ENCODE measurements at places on chromosomes 1 and 21.

DNA sequence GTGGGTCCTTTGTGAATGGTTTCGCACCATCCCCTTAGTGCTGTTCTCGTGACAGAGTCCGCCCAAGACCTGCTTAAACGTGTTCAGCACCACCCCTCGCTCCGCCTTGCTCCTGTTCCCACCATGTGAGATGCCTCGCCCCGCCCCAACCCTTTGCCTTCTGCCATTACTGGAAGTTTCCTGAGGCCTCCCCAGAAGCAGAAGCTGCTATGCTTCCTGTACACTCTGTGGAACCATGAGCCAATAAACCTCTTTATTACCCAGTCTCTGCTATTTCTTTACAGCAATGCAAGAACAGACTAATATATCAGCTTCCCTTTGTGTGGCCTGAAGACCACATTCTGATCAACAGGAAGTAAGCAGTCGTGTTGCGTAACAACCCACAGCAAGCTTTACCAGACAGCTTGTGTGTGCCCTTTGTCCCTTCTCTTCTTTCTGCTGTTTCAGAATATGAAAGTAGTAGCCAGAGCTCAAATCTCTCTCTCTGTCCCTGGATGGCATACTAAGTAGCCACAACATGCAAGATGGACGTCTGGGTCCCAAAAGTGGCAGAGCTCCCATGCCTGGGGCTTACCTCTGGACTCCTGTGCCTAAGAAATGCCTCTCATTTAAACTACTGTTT is 14.1 kb downstream of the HENMT1 start:
- peak; percentile 77 for DNase-seq

GRCh38 chr1:60952612-60953111 is 129.7 kb upstream of the NFIA start:
- no peak for DNase-seq

DNA sequence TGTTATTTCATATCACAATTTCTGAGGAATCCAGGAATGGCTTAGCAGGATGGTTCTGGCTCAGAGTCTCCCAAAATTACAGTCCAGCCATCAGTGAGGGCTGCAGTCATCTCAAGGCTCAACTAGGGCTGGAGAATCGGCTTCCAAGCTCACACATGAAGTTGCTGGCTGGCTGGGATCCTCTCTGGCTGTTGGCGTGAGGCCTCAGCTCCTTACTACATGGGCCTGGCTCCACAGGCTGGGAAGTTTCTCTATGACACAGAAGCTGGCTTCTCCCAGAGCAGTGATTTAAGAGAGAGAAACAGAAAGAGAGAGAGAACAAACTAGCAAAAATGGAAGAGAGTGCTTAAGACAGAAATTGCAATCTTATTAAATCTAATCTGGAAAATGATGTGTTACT is 38.8 kb upstream of the RGS8 start:
- DNase-seq = no peak

DNA sequence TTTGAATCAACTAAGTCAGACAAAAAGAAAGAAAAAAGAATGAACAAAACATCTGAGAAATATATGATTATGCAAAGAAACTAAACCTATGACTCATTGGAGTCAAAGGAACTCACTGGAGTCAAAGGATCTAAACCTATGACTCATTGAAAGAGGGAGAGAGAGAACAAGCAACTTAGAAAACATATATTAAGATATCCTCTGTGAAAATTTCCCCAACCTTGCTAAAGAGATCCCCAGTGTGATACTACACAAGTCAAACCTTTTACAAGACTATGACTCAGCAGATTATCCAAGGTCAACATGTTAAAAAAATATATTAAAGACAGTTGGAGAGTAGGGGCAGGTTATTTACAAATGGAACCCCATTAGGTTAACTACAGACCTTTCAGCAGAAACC is 1538.3 kb downstream of the NCAM2 start:
- no peak for DNase-seq

- DNase-seq = no peak
Measured at GRCh38 chr1:38745476-38746401, 113.8 kb downstream of the RRAGC start.

GRCh38 chr1:209343511-209343910 is 240.0 kb upstream of the CAMK1G start:
- DNase-seq = no peak

DNA sequence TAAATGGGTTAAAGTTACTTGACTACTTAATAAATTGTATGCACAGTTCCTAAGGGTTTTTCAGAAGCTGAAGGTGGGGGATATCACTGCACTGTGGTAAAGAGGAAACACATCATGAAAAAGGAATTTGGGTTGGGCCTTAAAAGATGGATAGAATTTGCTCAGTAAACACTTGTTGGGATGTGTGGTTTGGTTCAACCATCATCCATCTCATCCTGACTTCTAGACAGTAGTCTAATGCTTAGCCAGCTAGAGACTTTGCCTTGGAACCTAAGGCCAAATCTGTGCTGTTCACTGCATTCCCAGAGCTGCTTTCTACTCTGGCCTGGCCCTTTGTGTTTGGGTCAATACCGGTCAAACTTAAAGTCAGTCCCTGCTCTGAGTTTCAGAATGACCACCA is 30.6 kb downstream of the LY9 start:
- DNase-seq = no peak

DNA sequence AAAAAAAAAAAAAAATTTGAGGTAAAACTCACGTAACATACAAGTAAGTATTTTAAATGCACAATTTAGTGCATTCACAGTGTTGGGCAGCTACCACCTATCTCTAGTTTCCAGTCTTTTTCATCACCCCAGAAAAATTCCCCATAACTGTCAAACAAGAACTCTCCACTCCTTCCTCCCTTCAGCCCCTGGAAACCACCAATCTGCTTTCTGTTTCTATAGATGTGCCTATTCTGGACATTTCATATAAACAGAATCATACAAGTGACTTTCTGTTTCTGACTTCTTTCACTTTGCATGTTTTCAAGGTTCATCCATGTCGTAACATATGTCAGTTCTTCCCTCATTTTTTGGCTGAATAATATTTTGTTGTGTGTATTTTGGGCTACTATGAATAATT is 24.9 kb upstream of the ETS2 start:
- no peak for DNase-seq

DNA sequence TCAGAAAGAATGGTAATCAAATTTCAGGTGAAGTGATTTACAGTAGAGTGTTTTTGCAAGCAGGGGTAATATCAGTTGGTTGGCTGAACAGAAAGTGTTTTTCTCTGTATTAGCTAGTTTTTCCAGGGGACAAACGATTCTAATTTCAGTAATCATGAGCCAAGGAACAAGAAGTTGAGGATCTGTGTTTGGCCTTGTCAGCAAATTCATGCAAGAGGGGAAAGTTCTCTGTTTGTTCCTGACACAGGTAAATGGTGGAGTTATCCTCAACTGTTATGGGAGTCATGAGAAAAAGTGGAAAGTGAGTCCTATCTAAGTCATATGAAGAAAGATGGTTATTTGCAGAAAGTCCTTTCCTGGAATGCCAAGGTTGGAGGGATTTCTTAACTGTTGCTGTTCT is 24.6 kb upstream of the SLC35A3 start:
- DNase-seq = no peak

DNA sequence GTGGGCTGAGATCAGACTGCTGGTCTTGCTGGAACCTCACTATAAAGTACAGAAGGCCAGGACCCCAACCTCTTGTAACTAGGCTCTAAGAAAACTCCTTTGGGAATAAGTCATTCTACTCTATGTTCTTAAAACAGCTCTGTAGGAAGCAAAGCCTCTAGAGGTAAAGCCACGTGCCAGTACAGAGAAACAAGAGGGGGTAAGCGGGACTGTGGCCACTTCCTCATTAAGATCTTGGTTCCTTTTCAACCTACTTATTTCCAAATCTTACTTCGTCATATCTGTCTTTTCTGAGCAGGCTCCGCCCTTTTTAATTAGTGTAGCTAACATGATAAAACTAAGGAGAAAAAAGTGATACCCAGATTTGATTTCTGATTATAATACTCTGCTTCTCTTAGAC is 3.8 kb downstream of the NCSTN start:
- no peak for DNase-seq

DNA sequence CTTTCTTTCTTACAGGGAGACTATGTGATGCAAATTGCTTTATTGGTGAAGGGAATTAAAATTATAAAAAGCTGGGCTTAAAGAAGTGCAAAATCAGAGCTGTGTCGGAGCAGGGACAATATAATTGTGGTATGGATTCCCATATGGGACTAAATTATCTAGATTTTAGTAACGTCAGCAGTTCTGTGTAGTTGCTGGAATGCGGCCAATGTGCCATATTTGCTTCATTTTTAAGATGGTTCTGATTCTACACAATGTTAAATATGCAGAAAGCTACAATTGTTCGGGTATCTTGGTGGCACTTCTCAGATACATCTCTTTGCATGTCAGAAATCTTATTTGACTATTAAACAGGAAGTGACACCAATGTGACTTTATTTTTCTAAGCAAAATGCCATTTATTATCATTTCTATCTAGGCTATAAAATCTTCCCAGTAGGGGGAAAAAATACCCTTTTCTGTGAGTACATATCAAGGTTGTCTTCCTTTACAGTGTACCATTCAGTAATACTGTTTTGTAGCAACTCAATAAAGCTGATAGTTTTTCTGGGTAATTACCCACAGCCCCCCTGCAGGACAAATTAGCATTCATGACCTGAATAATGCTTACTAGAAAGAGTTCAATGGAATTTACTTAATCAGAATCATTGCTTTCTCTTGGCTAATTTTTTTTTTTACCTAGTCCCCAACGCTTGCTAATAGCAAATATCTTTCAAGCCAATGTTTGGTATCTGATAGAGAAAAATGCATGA is 288.3 kb upstream of the ADGRL2 start:
- no peak for DNase-seq

GRCh38 chr21:36388096-36388495 is 2.9 kb downstream of the CHAF1B start:
- DNase-seq = no peak

GRCh38 chr1:216549796-216550195 is 126.5 kb upstream of the USH2A start:
- no peak for DNase-seq

GRCh38 chr1:174825806-174826205 is 173.9 kb upstream of the CACYBP start:
- DNase-seq = no peak

- DNase-seq = no peak
Measured at GRCh38 chr1:119713039-119713748, 1.5 kb downstream of the PHGDH start.

GRCh38 chr1:38030596-38031512 is 15.7 kb downstream of the POU3F1 start:
- no peak for DNase-seq

GRCh38 chr1:205294175-205294917 is 27.2 kb downstream of the NUAK2 start:
- DNase-seq = peak; percentile 84

GRCh38 chr1:224266915-224267856 is 62.8 kb downstream of the NVL start:
- DNase-seq = no peak

GRCh38 chr1:29122682-29123052 is 1.0 kb downstream of the TMEM200B start:
- DNase-seq = peak; percentile 93

GRCh38 chr1:101301446-101302057 is 64.7 kb downstream of the S1PR1 start:
- DNase-seq = no peak

DNA sequence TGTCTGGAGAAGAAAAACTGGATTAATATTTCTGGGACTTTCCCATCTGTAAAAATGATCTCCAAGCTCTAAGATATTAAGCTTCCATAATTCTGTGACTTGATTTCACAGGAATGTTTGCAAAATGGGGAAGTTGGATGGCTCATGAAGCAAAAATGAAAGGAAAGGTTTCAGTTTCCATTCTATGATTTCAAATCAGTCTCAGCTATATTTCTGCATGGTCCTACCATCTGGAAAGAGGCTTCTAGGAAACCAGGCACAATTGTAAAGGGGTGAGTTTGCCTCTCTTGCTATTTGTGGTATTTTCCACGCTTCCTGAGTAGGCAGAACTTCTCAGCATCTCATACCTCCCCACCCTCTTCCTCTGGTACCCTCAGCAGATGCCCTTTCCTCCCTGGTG is 22.4 kb upstream of the ACTN2 start:
- peak; percentile 25 for DNase-seq

DNA sequence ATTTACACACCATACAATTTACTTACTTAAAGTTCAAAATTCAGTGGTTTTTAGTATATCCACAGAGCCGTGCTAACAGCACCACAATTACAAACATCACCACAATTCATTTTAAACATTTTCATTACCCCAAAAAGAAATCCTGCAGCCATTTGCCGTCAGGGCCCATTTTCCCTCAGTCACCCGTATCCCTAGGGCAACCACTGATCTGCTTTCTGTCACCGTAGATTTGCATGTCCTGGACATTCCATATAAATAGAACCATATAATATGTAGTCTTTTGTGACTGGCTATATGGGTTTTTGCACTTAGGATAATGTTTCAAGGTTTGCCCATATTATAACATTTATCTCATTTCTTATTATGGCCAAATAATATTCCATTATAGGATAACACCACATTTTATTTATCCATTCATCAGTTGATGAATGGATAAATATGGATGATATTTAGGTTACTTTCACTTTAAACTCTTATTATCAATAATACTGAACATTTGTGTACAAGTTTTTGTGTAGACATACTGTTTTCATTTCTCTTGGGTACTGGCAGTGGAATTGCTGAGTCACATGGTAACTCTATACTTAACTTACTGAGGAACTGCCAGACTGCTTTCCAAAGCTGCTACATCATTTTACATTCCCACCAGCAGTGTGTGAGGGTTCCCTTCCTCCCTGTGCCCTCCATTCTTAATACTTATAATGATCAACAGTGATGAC is 68.9 kb downstream of the ST3GAL3 start:
- DNase-seq = no peak

GRCh38 chr1:43367026-43367903 is 546 bp downstream of the ELOVL1 start:
- peak; percentile 89 for DNase-seq

DNA sequence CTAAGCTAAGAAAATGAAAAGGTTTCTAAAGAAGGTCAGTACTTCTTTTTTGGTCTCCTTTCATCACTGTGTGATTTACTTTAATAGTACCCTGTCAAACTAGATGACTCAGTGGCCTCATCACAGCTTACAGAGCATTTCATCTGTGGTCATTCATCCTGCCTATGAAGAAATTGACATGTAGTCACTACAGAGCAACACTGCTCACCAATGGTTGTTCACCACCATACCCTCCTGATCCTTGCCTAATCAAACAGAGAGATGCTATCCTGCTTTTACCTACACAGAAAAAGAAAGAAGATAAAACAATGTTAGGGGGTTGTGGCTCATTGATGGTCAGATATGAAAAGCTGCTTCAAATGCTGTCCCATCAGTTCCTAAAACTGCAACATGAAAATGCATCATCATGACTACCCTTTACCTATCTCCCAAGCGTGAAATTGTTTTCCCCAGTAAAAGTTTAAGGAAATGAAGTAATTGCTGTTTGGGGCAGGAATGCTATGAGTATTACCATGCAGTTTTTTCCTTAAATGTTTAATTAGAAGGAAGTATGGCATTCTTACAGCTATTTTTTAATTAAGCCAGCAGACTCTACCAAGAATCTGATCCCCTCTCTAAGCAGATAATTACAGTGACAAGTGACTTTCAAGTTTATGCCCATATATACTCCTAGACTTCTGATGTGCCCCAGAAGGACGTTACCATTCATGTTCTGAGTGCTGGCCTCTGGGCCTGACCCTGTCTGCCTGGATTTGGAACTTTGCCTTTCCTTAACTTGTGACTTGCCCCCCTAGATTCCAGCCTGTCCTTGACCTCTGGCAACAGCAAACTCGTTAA is 46.1 kb upstream of the FBXO28 start:
- DNase-seq = peak; percentile 52

All from GM03348 (cell line).